ENCODE measurements at places on chromosomes 4 and X.

- no peak for DNase-seq
Observed at GRCh38 chr4:105896984-105897775, 1.9 kb downstream of the NPNT start.

GRCh38 chr4:21769404-21770147, 179.0 kb downstream of the KCNIP4 start:
- no peak for DNase-seq

DNA sequence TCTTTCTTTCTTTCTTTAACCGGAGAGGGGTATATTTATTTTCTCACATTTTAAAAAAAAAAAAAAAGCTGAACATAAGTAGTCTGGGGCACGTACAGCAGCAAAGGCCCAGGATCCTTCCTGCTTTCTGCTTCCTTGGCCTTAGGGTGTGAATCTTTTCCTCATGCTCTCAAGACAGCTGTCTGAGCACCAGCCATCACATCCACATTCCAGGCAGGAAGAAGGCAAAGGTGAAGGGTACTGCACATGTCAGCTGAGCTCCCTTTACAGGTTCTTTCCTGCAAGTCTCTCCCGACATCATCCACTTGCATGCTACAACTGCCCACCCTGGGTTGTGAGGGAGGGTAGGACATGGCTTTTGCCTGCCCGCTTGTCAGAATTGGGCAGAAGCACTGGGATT, 63.7 kb upstream of the GDPD2 start:
- no peak for DNase-seq

DNA sequence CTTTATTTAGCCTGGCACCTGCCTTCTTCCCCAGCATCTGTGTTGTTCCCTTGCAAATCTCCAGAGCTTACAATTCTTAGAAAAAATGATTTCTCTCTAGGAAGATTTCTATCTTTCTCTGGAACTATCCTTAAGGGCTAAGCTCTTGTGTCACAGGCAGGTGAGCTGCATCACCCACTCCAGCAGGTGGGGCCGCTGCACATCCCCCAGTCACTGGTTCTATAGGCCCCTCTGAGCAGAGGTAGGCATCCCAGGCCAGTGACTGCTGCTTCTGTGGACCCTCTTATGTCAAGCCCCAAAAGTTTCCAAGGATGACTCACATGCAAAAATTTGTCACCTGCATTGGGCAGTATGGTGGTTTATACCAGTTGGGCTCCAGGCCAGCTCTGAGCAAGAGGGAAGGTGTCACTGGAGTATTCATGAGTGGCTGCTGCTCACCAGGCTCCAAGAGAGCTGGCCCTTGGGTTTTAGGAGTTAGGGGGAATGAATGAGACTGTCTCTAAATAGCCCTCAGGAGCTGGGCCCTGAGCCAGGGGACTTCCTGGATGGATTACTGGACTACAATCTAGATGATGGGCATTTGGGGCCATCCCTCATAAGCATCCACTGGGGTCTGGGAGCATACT, 208.1 kb upstream of the EOLA2 start:
- DNase-seq, result no peak

GRCh38 chr4:83240379-83240875, 44.2 kb downstream of the COQ2 start:
- no peak for DNase-seq

All from stimulated activated CD8-positive, alpha-beta memory T cell treated with anti-CD3 and anti-CD28 coated beads, Interleukin-15, amount 100 ng/mL, for 24 hours (primary cell).